ENCODE measurements at places on chromosomes 5 and 9.

GRCh38 chr9:21624675-21625644 lies 142.8 kb upstream of the IFNE start:
- no peak for DNase-seq

GRCh38 chr5:42749020-42749419 lies 7.6 kb upstream of the CCDC152 start:
- DNase-seq: no peak

DNA sequence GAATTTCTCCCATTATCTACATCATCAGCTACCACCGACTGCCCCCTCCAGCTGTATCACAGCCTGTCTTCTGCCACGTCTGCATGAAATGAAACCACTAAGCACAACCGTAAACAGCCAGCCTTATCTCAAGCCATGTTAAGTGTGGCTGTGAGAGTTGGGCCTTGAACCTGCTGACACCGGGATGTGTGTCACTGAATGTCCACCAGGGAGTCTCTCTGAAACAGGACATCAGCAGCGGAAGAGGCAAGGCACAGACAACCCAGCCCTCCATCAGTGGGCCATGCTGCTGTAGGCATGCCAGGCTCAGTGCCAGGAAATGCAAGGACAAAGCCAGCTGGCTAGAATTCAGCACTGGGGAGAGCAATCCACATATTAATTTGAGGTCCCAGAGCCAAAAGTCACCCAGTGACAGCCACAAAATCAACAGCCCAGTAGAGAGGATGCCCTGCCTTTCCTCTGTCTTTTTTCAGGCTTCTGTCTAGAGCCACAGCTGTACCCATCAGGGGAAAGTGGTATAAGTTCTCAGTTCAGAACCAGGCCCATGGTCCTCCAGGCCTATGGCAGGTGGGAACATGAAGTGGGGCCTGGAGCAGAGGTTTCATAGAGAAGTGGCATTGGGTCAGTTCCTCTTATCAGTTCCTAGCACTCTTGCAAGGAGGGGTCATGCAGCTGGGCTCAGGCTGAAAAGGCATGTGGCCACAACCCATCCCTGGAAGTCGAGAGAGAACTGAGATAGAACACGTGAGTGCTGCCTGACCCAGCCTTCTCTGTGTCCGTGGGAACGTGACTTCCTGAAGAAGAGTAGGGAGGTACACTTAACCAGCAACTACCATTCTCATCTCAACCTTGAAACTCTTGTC lies 199.4 kb downstream of the ESM1 start:
- DNase-seq: no peak

GRCh38 chr5:14229734-14230133 lies 86.6 kb downstream of the TRIO start:
- no peak for DNase-seq

DNA sequence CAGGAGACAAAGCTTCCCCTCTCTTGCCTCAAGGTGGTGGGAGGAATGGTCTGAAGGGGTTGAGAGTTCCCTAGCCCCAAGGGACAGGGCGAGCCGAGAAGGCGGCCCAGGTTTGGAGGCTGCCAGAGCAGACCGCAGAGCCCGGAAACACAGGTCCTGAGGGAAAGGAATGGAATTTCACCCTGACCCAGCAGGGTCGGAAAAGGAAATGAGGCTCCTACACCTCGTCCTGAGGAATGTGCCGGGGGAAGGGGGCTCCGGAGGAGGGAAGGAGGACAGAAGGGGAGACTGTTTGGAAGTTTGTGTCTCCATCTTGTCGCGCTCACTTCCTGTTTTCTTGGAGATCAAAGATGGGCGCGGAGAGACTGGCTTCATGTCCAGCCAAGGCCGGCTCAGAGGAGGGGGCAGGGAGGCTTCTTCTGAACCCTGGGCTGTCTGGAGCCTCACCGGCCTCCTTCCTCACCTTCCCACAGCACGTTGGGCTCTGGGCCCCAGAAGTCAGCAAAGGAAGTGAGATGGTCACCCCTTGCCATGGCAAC lies 9.6 kb downstream of the ENG start:
- no peak for DNase-seq

DNA sequence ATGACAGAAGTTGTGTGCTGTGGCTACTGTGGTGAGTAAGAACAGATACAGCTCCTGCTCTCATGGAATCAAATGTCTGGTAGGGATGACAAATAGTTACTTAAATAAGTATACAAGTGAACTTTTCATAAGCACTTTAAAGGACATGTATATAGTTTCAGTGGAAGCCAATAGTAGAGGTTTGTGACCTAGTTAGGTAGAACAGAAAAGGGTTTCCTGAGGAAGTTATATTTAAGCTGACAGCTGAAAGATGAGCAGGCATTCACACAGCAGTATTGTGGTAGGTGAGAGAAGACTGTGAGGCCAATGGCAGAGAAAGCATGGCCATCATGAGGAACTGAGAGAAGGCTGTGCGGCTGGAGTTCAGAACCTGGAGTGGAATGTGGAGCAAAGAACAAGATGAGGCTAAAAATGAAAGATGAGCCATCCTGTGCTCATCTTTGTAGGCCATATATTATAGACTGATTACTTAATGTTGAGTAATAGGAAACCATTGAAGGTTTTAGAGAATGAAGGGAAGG lies 15.4 kb downstream of the FAM174A start:
- DNase-seq: no peak

- no peak for DNase-seq
Observed at GRCh38 chr5:13660072-13660471, 284.4 kb downstream of the DNAH5 start.

- no peak for DNase-seq
Observed at GRCh38 chr5:94849821-94850736, 231.6 kb downstream of the SLF1 start.

- no peak for DNase-seq
Observed at GRCh38 chr5:41503860-41504259, 6.5 kb downstream of the PLCXD3 start.

DNA sequence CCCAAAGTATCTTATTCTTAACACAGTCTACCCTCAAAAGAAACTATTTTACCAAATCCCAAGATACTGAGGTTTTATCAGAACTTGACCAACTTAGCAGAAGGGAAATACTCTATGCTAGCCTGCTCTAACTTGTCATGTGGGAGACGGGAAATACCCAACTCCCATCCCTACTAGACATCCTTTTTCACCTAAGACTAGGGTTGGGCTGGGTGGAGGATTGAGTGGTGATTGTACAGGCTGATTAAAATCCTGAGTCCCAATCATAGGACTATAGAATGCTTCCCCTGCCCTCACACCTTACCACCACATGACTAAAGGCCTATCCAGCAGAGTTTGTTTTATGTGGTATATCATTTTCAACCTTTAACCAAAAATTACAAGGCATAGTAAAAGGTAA lies 786.5 kb downstream of the TAF11L14 start:
- DNase-seq: no peak

GRCh38 chr5:174785120-174785680 lies 60.8 kb downstream of the MSX2 start:
- no peak for DNase-seq

GRCh38 chr5:158701406-158702177 lies 398.1 kb downstream of the EBF1 start:
- no peak for DNase-seq

- no peak for DNase-seq
Observed at GRCh38 chr9:116646661-116647514, 40.2 kb upstream of the TRIM32 start.

- no peak for DNase-seq
Observed at GRCh38 chr5:77912721-77913120, 136.6 kb upstream of the TBCA start.

- no peak for DNase-seq
Observed at GRCh38 chr9:71886541-71886940, 24.5 kb downstream of the ABHD17B start.

- no peak for DNase-seq
Observed at GRCh38 chr9:27943501-27943900, 370.2 kb upstream of the C9orf72 start.

- peak; percentile 19 for DNase-seq
Observed at GRCh38 chr9:114339130-114339908, 9.7 kb downstream of the ORM2 start.

GRCh38 chr5:96033116-96033515 lies 71.5 kb upstream of the ELL2 start:
- DNase-seq: no peak

DNA sequence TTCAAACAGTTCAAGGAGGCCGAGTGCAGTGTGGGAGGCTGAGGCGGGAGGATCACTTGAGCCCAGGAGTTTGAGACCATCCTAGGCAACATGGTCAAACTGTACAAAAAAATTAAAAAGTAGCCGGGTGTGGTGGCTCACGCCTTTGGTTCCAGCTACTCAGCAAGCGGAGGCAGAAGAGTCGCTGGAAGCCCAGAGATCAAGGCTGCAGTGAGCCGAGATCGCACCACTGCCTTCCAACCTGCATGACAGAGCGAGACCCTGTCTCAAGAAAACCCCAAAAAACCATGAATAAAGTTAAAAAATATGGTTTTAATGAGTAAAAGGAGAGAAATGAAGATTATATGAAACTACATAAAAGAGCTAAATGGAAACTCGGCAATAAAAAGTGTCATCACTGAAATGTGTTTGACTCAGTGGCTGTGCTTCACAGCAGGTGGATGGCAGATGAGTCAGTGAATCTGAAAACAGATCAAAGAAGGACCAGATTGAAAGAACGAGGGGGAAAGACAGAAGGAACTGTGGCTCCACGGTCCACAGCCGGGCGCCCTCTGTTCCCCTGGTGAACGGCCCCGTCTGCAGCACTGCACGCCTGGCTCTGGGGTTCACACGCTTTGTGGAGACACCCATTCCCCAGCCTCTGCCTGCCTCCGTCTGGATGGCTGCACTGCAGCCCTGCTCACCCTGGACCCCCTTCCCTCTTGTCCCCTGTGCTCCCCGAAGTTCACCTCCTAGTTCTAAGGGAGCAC lies 25.1 kb downstream of the EXD3 start:
- no peak for DNase-seq

DNA sequence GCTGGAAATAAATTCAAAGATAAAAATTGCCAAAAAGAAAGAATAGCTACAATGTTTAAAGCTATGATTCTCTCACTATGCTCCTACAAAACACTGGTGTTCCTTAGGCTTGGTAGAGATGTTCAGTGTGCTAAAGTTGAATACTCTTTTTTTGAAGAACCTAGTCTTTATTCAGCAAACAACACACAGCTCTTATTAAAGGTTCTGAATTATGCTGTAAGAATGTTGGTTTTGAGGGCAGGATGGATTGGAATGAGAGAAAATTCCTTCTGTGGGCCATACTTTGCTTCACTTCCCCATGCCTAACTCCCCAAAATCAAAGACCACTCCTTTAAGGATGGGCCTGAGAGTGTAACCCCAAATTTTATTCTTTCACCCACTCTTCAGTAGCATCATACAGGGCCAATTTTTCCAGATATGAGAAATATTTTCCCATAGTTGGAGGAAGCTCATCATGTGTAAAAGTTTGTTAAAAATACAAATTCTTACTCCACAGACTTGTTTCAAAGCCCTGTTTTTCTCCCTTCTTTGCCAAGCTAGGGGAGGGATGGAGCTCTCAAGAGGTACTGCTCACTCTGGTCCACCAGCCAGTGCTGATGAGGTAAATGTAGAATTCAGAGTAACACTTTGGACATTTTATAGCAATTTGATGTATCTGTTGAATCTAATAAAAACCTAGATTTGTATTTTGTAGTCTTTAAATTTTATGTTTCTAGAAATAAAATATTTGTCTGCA lies 99.3 kb downstream of the GDNF start:
- no peak for DNase-seq

- no peak for DNase-seq
Observed at GRCh38 chr5:36978196-36978595, 101.6 kb downstream of the NIPBL start.

DNA sequence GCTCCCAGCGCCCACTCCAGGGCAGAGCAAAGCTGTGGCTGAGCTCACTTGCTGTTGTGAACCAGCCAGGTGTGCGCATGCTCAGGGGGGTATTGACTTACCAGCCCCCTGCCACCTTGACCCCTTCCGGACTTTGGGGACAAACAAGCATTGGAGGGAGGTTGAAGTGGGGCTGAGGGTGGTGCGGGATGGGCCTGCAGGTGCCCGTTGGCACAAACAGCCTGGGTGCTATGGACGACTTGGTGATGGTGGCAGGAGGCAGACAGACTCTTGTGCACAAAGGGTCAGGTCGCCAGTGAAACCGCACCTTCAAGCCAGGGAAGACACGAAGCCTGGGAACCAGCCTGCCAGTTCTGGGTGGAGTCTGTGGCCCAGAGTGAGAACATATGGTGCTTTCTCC lies 858.5 kb upstream of the PTPRD start:
- no peak for DNase-seq

DNA sequence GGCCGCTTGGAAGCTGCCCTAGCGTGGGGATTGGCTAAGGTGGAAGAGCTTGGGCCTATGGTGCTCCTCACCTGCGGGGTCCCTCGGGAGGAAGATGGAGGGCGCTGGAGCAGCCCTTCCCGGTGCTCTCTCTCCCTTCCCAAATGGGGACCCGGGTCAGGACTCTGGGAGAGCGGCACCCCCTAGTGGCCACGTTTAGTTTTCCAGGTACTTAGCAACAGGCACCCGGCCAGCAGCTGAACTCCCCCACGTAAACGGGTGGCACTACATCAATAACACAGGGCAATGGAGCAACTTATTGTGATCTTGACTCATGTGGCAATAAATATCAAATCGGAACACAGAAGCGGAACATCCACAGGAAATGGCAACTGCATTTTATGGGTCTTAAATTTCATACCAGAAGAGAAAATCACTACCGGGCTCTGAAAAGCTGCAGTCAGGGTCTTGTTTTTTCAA lies 316.6 kb downstream of the AGTPBP1 start:
- no peak for DNase-seq

GRCh38 chr5:95237324-95237723 lies 47.6 kb downstream of the MCTP1 start:
- DNase-seq: no peak

DNA sequence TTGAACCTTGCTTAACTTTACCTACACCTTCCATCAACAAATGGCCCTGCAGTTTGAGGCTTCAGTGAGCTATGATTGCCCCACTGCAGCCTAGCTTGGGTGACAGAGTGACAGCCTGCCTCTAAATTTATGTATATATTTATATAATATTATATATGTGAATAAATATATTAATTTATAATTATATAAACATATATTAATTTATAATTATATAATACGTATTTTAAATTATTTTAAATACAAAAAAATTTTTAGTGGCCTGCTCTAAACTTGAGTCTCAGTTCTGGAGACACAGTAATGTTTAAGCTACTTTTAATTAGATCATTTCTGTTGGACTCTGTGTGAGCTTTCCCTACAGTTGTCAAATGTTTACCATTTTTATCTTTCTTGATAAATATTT lies 9.3 kb upstream of the SHC3 start:
- DNase-seq: no peak

GRCh38 chr9:7935681-7936080 lies 136.1 kb upstream of the DMAC1 start:
- DNase-seq: no peak

- DNase-seq: no peak
Observed at GRCh38 chr5:61657686-61658085, 325.6 kb downstream of the ZSWIM6 start.

GRCh38 chr5:31119938-31120641 lies 73.4 kb upstream of the CDH6 start:
- DNase-seq: no peak
